Posterior cingulate gyrus (tissue), 11 donors: ENCODE measurements at places on chromosomes 16 and 17.

DNA sequence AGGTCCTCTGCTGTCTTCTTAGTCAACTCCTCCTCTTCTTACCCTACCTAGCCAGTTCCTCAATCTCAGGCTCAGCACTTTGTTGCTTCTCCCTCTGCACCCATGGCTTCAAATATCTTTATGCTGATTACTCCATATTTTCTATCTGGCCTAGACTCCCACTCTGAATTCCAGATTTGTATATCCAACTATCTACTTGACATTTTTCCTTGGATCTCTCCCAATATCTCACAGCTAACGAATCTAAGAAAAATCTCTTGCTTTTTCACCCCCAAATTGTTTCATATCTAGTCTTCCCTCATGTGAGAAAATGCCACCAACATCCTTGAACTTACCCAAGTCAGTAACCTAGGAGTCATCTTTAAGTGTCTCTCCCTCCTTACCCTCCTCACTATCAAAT is 176.4 kb upstream of the ERCC4 start:
- DNase-seq, result no peak

DNA sequence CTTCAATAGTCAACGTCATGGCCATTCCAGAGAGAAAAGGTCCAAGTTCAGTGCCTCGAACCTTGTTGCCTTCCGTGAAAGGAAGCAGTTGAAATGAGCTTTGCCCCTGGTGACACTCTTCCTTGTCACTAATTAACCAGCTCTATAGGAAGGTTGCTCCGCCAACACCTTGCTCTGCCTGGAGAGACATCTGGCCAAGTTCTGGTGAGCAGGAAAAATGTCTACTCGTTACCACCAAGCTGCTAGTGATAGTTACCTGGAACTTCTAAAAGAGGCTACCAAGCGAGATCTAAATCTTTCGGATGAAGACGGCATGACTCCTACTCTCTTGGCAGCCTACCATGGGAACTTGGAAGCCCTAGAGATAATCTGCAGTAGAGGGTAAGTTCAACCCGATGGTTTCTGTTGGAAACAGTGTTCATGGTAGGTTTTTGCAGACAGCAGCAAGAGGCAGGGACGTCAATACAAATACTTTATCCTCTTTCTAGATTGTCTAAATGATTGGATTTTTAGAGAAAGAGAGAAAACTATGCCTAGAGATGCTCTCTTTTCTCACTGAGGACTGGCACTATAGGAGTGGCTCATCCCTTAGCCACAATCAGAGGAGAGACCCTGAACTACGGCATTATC is at the start of gene ANKS4B:
Gene ANKS4B, plus strand, starts transcription at position 179 of the 630 bp plus-strand sequence. Its CDS starts 39 bp downstream, at position 218.
- no peak for DNase-seq

DNA sequence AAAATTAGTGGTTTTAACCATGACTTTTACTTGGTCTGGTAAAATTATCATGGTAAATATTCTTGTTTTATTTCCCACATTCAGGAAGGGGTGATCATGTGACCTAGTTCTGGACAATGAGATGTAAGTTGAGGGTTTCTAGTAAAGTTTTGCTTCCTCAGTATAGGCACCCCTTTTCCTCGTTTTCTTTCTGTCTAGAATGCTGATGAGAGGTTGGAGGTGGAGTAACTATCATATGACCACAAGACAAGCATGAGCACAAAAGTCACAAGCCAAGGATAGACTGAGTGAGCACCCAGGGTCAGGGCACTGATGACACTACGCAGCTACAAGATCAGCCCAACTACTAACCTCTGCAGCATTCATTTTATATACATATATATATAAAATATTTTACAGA is 53.9 kb downstream of the MYO1D start:
- DNase-seq, result no peak

GRCh38 chr16:78516006-78516736 is 416.7 kb downstream of the WWOX start:
- DNase-seq, result no peak
